GF-D8 (cell line): ENCODE measurements at places on chromosomes 12 and 14.
A peak's percentile ranks its signal among the peaks of the same experiment; 100 is the strongest.

DNA sequence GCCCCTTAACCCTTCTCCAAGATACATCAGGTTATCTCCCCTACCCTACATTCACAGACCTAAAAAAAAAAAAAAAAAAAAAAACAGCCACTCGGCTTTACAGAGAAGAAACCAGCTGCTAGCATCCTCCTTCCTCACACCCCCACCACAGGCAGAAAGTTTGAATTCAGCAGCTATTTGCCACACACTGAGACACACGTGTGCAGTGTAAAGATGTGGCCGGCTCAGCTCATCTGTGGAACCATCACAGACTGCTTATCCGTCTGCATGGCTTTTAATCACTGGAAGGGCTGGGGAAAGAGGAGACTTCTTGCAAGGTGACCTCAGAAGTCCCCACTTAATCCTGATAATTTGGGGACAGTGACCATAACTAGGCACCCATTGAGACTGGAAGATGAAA lies 50.0 kb downstream of the VWF start:
- DNase-seq, result no peak

- no peak for DNase-seq
These were observed 20.1 kb upstream of the FGD4 start for GRCh38 chr12:32379213-32379612.

- no peak for DNase-seq
These were observed 59.5 kb downstream of the SCARB1 start for GRCh38 chr12:124804011-124804621.

- no peak for DNase-seq
These were observed 37.0 kb downstream of the ZFHX2 start for GRCh38 chr14:23514644-23514957.

DNA sequence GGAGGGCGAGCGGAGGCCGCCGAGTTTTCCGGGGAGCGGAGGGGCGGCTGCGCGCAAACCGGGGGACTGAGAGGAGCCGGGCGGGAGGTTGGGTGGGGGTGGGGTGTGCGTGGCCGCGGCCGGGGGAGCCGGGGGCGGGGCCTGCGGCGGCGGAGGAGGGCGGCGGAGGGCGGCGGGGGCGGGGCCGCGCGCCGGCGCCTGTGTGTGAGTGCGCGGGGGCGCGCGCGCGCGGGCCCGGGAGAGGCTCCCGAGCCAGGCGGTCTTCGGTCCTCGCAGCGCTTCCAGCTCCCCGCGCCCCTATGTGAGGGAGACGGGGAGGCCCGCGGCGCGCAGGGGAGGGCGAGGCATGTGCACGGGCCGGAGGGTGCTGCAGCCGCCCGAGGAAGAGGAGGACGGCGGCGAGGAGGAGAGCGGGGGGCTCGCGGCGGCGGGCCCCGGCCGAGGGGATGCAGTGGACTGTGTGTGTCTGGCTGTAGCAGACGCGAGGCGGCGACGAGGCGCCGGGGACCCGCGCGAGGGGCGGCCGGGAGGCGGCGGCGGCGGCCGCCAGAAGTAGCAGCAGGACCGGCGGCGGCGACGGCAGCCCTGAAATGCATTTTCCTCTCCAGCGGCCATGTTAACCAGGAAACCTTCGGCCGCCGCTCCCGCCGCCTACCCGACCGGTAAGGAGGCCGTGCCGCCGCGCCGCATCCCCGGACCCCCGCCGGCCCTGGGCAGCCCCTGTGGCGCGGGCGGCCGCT lies at the start of gene DYRK2:
DYRK2 (plus strand) TSS at position 225 of the 740 bp plus-strand sequence; CDS start at position 614, 389 bp downstream.
- peak; percentile 15 for DNase-seq

- peak; percentile 74 for DNase-seq
These were observed 61.6 kb upstream of the GZMB start for GRCh38 chr14:24695265-24696241.

DNA sequence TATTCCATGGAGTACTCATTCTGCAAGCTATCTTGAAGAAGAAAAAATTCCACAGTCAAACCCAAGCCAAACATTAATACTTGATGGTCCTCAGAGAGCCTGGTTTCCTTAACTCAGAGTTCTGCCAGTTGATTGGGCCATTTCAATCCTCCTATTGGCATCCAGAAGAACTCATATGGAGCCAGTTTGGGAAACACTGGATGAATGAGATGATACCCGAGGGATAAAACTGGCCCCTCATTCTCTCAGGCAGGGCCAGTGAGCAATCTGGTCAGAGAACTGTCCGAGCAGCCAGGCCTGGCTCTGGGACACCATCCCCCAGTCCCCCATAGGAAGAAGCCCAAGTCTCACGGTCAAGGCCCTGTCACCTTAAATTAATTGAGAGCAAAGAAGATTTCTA lies 48.8 kb downstream of the NUAK1 start:
- DNase-seq, result no peak

- DNase-seq, result no peak
These were observed 36.7 kb upstream of the PZP start for GRCh38 chr12:9244894-9245293.

GRCh38 chr14:44782775-44783238 lies 178.9 kb downstream of the KLHL28 start:
- no peak for DNase-seq

DNA sequence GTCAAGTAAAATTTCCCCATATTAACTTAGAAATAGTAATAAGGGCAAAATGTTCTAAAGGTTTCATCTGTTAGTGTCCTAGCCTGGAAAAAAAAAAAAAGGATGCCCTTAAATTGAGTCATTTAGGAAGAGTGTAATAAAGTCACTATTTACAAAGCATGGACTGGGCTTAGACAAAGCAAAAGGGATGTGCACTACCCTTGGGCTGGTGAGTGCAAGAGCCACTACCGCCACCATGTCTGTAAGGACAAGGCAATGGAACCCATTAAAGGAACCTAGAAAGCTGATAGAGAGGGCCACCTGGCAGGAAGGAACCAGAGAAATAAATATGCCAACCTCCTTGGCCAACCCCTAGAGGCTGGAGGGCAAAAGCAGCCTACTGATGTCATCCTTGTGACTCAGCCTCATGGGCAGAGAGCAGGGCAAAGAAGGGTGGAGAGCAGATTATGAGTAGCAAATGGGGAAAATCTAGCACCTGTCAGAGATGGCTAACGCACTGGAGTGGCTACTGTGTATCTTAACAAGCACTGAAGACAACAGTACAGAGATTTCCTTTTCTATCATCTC lies 59.5 kb upstream of the FUT8 start:
- no peak for DNase-seq

DNA sequence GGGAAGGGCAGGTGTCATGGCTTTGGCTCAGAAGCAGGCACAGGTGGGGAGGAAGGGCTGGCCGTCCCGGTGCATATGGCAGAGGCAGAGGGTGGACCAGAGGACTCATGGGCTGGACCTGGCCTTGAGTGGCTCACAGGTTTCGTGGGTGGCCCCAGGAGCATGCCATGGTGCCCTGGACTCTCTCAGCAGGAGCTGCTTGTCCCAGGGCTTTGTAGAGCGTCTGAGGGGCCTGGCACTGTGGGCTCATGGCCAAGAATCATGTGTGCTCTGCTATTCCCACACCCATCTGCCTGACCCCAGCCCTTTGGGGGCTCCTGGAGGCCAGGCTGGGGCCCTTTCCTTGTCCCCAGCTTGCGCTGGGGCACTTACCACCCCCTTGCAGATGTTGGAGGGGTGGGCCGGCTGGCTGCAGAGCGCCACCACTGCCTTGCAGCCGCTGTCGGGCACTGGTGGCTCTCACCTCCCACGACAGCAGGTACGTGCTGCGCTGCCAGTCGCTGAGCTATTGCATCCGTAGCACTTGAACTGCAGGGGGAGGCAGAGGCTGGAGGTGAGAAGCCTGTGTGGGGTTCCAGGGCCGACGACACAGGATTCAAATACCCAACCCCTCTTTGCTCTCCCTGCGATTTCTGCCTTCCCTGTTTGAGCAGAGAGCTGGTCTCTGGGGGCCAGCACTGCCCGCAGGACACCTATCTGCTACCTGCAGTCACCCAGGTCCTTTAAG lies 187.4 kb upstream of the PRMT8 start:
- DNase-seq, result no peak

DNA sequence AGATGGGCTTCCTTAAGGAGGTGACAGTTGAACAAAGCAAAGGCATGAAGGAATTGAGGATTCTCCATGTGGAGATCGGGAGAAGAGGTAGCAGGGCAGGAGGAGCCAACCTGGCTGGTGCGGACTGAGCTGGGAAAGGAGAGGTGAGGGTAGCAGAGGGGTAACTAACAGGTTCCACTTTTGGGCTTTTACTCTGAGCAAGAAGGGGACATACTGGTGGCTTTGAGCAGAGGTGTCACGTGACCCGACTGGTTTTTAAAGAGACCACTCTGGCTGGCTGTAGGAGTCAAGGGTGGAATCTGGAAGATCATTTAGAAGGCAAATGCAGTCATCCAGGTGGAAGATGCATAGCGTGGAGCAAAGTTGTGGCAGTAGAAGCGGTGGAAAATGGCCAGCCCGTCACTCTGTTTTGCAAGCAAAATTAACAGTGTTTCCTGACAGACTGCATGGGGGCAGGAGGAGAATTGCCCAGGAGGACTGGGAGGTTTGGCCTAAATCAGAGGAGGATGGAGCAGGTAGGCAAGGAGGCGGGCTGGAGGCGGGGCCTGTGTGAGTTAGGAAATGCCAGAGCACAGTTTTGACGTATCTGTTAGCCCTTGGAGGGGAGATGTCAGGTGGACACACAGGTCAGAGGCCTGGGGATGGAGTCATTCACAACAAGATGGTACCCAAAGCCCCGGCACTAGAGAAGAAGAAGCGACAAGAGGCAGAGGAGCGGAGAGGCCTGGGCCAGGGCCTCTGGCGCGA lies 156.3 kb upstream of the FKBP4 start:
- no peak for DNase-seq

- DNase-seq, result no peak
These were observed 101.8 kb upstream of the DYRK2 start for GRCh38 chr12:67546746-67547145.

GRCh38 chr12:42288544-42288943 lies 37.4 kb downstream of the ZCRB1 start:
- DNase-seq, result no peak

- DNase-seq, result no peak
These were observed 22.1 kb downstream of the SMOC1 start for GRCh38 chr14:69901113-69901951.

DNA sequence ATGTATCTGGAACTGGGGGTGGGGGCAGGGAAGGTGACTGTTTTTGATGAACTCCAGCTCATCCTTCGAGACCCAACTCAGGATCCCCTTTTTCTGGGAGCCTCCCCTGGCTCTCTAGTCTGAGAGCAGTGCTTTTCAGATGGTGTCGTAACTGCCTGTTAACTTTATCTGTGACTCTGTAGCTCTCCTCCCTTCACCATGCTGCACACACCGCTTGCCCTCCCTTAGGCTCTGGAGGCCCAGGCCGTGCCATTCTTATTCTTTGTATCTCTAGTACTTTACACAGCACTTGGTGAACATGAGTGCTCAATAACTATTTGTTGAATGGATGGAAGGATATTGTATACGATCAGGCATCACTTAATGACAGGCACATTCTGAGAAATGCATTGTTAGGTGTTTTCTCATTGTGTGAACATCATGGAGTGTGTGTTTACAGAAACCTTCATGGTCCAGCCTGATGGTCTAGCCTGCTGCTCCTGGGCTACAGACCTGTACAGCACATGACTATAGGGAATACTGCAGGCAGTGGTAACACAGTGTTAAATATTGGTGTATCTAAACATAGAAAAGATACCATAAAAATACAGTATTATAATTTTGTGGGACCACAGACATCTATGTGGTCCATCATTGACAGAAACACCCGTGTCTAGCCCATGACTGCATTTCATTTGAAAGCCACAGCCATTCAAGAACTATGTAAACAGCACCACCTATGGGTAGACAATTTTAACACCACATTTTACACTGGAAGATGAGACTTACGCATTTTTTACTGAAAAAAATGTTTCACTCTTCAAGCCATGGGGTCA lies 91.8 kb downstream of the EML1 start:
- no peak for DNase-seq

GRCh38 chr14:93976477-93977057 lies at the start of gene ASB2:
ASB2 (minus strand) TSS chr14:93976570; CDS start chr14:93964539, 12,031 bp downstream.
- no peak for DNase-seq

- DNase-seq, result no peak
These were observed 392.3 kb downstream of the RAD51B start for GRCh38 chr14:68211886-68212285.

GRCh38 chr14:55715889-55716288 lies 135.9 kb downstream of the KTN1 start:
- DNase-seq, result no peak

DNA sequence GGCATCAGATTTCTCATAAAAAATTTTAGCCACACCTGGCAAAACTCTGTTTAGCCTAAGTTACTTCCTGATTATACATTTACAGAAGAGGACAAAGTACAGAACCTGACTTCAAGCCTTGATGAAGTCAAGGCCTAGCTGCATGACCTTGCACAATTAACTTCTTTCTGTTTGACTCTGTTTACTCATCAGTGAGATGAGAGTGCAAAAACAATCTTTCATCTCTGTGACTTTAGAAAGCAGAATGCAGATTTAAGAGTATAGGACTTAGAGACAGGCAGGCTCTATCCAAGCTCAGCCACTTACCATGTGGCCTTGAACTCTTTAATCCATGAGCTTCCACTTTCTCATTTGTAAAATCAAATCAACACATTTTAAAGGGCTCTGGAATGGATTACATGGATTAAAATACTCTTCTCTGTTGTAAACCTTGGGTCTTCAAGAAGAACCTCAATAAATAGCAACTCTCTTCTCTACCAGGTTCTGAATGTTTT lies 1178.9 kb downstream of the FLRT2 start:
- DNase-seq, result no peak

DNA sequence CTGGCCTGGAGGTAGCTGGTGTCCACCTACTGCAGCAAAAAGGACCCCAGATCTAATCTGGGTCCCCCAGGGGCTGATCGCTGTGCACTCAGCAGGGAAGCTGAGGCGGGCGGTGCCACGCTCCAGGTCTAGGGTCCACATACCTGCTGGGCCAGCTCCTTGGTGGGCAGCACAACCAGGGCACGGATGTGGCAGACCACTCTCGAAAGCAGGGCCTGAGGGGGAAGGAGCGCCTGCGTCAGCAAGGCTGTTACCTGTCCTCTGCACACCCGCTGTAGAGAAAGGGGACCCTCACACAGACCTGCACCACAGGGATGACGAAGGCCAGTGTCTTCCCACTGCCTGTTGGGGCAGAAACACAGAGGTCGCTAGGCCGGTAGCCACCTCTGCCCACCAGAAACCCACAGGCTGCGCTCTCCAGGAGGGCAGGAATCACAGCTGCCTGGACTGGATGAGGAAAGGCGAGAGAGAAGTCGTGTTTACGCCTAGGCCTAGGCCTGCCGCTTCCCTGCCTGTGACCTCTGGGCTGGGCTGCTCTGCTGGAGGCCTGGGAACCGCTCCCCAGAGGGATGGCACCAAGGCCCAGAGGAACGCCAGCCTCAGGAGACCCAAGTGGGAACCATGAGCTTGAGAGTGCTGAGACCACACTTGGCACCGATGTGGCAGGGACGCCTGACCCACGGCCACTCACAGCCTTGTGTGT lies 2.0 kb downstream of the DDX51 start:
- DNase-seq, result no peak
